ENCODE measurements at places on chromosomes 7 and 10.

- DNase-seq, result no peak
Measured at GRCh38 chr10:13719425-13719824, 132.7 kb downstream of the PRPF18 start.

DNA sequence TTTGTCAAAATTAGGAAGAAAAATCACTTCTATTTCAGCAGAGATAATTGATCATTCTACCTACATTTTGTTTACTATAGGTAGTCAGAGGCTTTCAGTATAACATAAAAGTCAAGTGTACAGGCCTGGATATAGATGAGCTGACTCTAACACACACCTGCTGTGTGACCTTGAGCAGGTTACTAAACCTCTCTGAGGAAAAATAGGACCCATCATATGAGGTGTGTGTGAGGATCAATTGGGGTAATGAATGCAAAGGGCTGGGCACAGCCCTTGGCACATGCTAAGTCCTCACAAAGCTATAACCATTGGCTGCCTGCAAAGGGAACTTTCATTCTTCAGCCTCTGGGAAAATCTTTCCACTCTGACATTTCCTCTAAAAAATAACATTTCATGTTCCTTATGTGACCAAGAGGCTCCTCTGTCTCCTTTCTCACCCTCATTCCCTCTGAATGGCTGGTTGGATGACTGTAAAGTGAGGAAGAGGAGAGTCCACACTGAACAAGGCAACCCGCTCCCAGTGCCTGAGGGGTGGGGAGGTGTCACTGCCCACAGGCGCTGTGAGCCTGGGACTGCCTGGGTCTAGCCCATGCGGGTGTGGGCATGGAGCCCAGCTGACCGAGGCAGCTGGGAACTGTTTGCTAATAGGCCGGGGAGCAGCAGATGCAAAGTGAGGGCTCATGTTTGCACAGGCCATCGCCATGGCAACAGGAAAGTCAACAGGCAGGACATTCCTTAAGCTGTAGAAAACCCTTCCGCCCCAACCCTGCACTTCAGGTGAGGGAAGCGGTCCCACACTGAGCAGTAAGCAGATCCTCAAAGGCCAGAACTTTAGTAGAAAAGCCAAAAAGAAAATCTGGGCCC lies 36.8 kb downstream of the MYOF start:
- no peak for DNase-seq

DNA sequence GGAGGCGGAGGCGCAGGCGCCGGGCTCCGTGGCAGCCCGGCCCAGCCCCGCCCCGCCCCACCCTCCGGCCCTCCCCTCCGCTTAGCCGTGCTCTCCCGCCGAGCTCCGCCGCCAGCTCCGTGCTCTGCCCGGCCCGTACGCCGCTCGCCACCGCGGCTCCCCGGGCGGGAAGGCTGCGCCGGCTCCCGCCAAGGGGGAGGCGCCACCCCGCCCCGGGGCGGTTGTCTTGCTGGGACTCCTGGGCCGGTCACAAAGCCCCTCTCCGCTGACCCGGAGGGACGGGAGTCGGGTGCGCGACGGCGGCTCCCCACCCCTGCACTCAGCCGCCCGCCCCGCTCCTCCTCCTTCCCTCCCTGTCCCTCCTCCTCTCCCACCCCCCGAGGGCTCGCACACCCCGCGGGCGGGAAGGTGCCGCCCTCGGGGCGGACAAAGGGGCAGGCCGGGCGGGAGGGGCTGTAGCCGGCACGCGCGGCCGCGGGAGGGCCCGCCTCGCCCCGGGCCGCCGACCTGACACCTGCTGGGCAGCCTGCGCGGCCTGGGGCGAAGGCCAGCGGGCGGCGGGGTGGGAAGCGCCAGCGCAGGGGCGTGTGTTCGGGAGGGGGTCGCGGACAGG lies 11.5 kb upstream of the SP8 start:
- no peak for DNase-seq

DNA sequence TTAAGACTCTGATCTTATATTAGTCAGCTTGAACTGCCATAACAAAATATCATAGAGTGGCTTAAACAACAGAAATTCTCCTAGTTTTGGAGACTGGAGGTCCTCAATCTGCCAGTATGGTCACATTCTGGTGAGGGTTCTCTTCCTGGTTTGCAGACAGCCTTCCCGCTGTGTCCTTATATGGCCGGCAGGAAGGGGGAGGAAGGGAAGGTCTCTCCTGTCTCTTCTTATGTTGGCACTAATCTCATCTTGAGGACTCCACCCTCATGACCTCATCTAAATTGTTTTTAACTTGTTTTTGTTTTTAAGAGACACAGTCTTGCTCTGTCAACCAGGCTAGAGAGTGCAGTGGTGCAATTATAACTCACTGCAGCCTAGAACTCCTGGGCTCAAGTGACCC lies 53.1 kb downstream of the VPS41 start:
- DNase-seq, result no peak

- DNase-seq, result no peak
Measured at GRCh38 chr10:48934672-48935501, 4.8 kb downstream of the LRRC18 start.
